ENCODE measurements at places on chromosomes 5 and 9. TPM values are rescaled to one million over a fixed set of nuclear protein-coding genes. Genes with fewer than 3 reads are reported as not detected.

CTSL gene
- total RNA-seq: 719 TPM

ANKRD55 gene
- total RNA-seq: not detected

PRR16 gene
- total RNA-seq: 21.3 TPM

FUT7 gene
- not detected for total RNA-seq

NTRK2 gene
- total RNA-seq: under 0.01 TPM

DNAI1 gene
- total RNA-seq: 0.20 TPM

C9orf57 gene
- not detected for total RNA-seq

FBP1 gene
- total RNA-seq: not detected

ORM2 gene
- total RNA-seq: not detected

IL5 gene
- total RNA-seq: not detected

AP3S1 gene
- total RNA-seq: 129 TPM

ABLIM3 gene
- 68.8 TPM for total RNA-seq

AQP3 gene
- 0.39 TPM for total RNA-seq

PCDHA7 gene
- 0.37 TPM for total RNA-seq

CMYA5 gene
- 0.59 TPM for total RNA-seq

PALM2AKAP2 gene
- 13.3 TPM for total RNA-seq

C6 gene
- 0.37 TPM for total RNA-seq

Data from subcutaneous preadipocyte (primary cell).